ENCODE measurements at places on chromosomes 12 and 14. TPM values are rescaled to one million over a fixed set of nuclear protein-coding genes. Genes with fewer than 3 reads are reported as not detected.

Gene DIO2
- total RNA-seq, result not detected

Gene C14orf132
- not detected for total RNA-seq

Gene CATSPERB
- 5.8 TPM for total RNA-seq

Gene CCDC196
- total RNA-seq, result not detected

DNA sequence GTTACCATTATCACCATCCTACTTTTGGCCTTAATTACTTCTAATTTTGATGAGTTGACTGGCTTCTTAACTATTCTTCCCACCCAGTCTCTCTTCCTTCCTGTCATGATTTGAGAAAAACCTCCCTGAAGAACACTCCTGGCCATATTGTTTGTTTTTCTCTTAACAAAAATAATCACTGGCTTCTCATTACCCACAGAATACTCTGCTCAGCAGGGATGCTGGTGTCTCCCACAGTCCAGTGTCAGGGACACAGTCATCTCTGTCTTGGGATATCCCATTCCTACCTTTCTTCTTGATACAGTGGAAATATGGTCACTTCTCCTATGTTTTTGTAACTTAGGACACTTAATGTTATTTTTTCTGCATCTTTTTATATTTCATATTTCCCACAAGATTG, 103.7 kb downstream of the SRGAP1 start:
- DNase-seq, result no peak

GRCh38 chr12:111408686-111409402, 3.1 kb downstream of the SH2B3 start:
- DNase-seq, result no peak

DNA sequence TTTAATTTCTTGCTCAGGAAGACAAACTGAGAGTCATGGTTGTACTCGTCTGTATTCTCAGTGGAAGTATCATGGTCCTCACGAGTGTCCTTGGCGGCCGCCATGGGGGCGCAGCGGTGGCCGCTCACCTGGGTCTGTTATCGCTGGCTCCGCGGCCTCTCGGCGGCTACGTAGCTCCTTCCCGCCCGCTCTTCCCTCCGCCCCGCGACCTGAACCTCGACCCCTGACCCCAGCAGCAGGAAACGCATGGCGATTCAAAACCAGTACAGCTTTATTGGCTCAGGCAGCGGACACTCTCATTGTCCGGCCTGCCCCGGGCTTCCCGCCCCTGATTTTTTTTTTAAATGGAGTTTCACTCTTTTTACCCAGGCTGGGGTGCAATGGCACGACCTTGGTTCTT, 80.8 kb downstream of the E2F7 start:
- DNase-seq, result no peak

Measured in natural killer cell (primary cell).